Spleen (tissue), 13 donors: ENCODE measurements at places on chromosomes 1 and 21. TPM values are rescaled to one million over a fixed set of nuclear protein-coding genes. Genes with fewer than 3 reads are reported as not detected.

Gene GBP5
- 94.5 TPM for total RNA-seq

Gene LCE5A
- not detected for total RNA-seq

Gene DNMT3L
- not detected for total RNA-seq

DNA sequence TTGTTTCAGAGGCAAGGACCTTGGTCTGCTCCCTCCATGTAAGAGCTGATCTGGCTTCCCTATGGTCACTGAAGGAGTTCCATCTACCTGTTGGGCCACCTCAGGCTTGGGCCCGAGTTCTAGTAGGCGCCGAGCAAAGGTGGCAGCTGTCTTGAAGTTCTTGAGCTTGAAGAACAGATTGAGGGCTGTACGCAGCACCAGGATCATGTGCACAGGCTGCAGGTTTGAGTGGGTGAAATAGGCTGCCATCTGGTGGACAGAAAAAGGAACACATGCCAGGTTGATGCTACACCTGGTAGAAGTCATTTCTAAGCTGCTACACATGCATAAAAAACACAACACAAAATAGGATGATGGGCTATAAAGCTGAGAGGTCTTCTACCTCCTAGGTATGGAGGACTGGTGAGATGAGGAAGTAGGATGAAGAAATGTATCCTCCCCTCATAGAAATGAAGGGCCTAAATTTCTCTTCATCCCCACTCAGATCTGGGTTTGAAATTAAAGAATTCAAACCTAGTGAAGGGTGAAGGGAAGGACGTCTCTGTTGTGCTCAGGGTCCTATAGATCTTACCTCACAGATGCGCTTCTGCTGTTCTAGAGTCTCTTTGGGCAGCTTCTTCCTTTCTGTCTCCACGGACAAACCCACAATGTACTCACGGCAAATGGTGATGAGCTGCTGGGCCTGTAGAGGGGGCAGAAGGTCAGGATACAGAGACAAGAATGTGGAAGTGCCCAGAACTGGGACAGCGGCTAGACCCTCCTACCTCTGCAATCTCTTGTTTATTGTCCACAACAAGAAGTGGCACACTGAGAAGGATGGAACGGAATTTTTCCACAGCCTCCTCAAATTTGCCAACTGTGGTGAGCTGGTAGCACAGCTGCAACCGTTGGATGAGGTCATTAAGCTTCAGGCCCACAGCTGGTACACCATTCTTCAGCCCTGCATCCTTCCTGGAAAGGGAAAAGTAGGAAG lies 6.6 kb upstream of the PEX19 start:
- no peak overlapping the region for H3K27ac ChIP-seq
- H3K27me3 ChIP-seq: no peaks in the 10 kb centered on the region
- H3K36me3 ChIP-seq: peaks cover 88% of the 10 kb centered on the region
- H3K4me1 ChIP-seq: no peaks in the 10 kb centered on the region
- no peak overlapping the region for H3K4me3 ChIP-seq

Gene TSPEAR
- not detected for total RNA-seq

Gene AKT3
- 91.3 TPM for total RNA-seq
